RCC 7860 (cell line): ENCODE measurements at places on chromosomes 12 and 14.

- DNase-seq: no peak
Measured at GRCh38 chr12:72053604-72054003, 115.0 kb downstream of the TPH2 start.

GRCh38 chr14:104219731-104220214, 81.4 kb downstream of the KIF26A start:
- no peak for DNase-seq

GRCh38 chr12:45243963-45244362, 28.1 kb downstream of the ANO6 start:
- no peak for DNase-seq

- DNase-seq: no peak
Measured at GRCh38 chr12:118013283-118013682, 3.2 kb upstream of the RFC5 start.

DNA sequence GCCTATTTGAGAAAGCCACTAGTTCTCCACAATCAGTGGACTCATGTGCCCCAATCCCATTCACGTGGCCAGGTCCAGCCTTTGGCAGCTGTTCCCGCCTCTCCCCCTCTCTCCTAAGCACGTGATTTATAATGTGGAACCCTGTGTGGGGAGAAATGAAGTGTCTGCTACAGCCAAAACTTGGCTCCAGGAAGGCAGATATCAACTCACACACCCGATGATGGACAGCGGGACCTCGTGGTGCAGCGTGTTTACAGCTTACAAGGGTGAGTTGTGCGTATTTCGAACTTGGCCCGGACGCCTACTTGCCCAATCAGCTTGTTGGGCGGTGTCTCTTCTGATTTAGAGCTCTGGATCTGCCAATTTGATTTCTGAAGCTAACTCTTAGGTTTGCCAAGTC, 38.1 kb upstream of the FAM181A start:
- no peak for DNase-seq

- DNase-seq: no peak
Measured at GRCh38 chr12:53186745-53187144, 6.0 kb upstream of the CSAD start.

DNA sequence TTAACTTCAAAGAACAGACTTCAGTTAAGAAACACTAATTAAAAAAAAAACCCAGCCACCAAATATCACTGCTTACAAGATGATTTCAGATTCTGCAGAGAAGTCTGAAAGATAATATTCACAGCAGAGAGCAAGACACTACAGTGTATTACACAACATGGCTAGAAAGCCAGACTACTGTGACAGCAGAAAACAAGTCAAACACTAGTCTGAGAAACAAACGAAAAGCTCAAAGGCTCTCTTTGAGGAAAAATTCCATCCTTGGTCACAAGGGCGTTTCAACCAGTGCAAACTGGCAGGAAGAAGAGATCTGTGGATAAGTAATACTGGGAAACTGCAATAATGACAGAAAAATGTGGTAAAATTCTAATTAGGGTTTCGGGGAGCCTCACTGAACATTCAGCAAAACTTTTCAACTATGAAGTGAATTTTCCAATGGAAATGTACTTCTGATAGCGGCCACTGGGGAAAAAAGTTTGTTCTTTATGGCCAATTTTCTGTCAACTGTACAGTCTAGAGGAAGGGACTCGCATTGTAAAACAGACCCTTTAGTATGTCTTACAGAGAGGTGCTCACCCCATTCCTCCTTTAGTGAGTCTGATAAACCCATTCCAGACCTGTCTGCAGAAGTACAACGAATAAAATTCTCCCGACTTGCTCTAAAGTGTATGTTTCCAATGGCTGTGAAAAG, 50.4 kb downstream of the ACADS start:
- no peak for DNase-seq

- no peak for DNase-seq
Measured at GRCh38 chr14:50417853-50418252, 21.2 kb upstream of the CDKL1 start.

- no peak for DNase-seq
Measured at GRCh38 chr14:76352639-76353281, 23.2 kb upstream of the ESRRB start.

- DNase-seq: no peak
Measured at GRCh38 chr12:117063162-117063911, 35.9 kb downstream of the TESC start.

DNA sequence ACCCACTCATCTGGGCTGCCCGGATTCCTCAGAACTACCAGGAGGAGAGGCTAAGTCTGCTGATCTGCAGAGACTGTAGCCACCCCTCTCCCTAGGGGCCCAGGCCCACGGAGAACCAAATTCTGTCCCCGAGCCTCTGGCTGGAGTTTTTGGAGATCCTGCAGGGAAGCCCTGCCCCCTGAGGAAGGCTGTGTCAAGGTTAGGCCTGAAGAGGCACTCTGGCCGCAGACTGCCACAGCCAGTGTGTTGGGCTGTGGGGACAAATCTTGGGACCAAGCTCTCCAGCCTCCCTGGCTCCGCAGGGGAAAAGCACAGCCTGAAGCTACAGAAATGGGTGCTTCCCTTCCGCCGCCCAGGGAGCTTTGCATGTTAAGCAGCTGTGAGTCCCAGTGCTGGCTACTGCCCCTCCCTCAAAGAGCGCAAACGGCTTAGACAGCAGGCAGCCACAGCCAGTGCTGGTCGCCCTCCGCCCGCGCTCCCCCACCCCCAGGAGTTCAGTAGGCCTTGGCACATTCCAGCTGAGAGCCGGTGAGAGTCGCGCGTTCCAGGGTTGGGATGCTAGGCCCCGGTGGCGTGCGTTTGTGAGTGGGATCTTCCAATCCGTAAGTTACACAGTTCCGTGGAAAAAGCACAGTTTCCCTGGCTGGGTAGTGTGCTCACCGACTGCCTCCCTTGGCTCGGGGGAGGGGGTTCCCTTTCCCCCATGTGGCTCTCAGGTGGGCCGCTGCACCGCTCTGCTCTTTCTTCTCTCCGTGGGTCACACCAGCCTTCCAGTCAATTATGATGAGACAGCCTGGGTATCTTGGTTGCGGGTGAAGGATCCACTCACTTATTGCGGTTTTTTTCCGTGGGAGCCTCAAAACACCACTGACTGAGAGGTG, 13.2 kb downstream of the CLEC4E start:
- no peak for DNase-seq

GRCh38 chr14:39547845-39548244, 115.6 kb upstream of the FBXO33 start:
- no peak for DNase-seq

DNA sequence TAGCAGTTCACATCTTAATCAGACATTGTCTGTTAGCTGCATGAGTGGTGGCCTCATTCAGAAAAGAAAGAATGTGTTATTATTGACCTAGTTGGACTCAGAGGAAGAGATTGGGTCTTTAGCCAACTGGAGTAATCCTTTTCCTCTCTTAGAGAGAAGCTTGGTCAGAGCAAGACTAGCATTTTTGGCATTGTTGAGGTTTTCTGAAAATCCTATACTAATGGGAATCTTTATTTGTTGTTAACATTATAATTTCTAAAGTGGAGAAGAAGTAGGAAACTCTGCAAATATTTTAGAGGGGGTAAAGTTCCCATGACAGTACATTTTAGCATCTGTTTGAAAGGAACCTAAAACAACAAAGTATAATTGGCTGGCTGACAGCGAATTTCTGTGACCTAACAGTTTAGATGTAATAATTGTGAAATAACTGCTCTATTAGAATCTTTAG, 9.7 kb downstream of the TOX4 start:
- DNase-seq: no peak

GRCh38 chr14:104254735-104255400, 116.5 kb downstream of the KIF26A start:
- DNase-seq: no peak

GRCh38 chr12:67137256-67137655, 131.9 kb upstream of the CAND1 start:
- DNase-seq: no peak

DNA sequence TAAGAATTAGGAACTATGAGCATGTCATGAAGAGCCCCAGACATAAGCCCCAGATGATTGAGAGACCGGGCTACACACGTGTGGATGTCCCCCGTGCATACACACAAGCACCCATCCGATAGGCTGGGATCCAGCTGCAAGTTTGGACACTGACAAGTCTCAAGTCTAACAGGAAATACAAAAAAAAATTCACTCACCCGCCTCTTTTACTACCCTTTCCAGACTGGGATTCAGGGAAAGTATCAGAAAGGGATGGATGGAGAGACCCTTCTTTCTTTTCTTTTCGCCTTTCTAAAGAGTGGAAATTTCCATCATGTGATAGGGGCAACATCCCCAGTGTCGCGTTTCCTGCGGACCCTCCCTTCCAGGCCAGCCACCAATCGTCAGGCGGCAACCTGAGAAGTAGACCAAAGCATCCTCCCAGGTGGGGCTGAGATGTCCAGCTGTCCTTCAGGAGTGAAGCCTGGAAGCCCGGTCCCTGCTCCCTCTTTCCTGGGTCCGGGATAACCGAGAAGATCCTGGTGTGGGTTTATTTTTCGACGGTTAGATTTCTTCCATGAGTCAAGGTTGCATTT, 6.4 kb upstream of the SLC38A4 start:
- no peak for DNase-seq

- no peak for DNase-seq
Measured at GRCh38 chr12:40263616-40264409, 39.0 kb downstream of the LRRK2 start.

GRCh38 chr14:32404784-32405573, 75.9 kb downstream of the AKAP6 start:
- no peak for DNase-seq

GRCh38 chr14:61889914-61890351, 127.7 kb downstream of the SNAPC1 start:
- DNase-seq: no peak

GRCh38 chr12:32486158-32486557, 86.8 kb downstream of the FGD4 start:
- DNase-seq: no peak

- no peak for DNase-seq
Measured at GRCh38 chr12:12028668-12029402, 41.9 kb upstream of the BCL2L14 start.

GRCh38 chr14:103188810-103189480, 65.7 kb downstream of the TNFAIP2 start:
- no peak for DNase-seq

DNA sequence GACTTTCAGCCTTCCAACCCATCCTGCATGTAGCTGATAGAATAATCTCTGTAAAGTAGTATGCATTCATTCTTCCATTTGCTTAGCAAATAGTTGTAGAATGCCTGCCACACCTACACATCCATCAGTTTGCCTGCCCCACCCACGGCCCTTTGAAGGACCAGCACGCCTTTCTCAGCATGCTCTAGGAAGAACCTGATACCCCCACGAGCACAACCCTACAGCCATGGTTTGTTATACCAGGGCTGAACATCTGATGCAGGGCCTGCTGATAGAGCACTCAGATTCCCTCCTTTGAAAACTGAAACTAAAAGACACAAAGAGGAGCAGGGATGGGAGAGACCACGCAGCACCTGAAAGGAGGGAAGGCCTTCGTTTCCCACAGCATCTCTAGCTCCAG, 205.1 kb downstream of the ANO2 start:
- DNase-seq: no peak

- DNase-seq: no peak
Measured at GRCh38 chr12:13208533-13209435, 12.3 kb downstream of the EMP1 start.

- no peak for DNase-seq
Measured at GRCh38 chr12:73867147-73867546, 670.5 kb upstream of the ATXN7L3B start.

DNA sequence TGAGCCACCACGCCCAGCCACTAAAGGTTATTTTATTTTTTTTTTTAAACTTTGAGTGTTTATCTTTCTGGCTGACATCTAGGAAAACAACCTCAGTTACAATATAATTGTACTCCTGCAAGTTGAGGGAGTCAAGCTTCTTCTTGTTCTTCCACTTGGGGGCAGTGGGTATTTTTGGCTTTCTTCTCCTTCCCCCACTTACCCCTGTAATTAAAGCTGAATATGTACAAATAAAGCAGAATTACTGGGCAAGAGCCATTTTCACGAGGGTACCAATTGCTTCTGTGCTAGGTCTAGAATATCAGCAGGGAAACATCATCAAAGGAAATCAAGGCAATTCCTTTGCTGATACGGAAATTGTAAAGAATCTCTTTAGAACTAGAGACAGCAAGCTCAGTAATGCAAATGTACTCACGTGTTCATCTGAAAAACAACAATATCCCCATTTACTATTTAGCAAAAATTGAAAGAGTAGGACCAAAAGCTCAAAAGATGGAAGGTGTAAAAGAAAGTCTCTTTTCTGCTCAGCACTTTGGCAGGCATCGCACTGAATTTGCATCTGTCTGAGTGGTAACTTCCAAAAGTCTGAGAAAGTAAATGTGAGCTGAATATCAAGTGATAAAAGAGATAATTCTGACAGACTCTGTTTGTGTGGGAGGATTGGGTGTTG, 72.8 kb downstream of the TAOK3 start:
- no peak for DNase-seq

GRCh38 chr12:116537101-116537904, 21.9 kb upstream of the MAP1LC3B2 start:
- DNase-seq: peak; percentile 89

GRCh38 chr14:98101323-98101722, 1170.7 kb downstream of the BCL11B start:
- DNase-seq: no peak

- no peak for DNase-seq
Measured at GRCh38 chr12:66541426-66541825, 137.4 kb downstream of the GRIP1 start.

- DNase-seq: no peak
Measured at GRCh38 chr12:105946493-105946901, 192.3 kb downstream of the NUAK1 start.

- DNase-seq: no peak
Measured at GRCh38 chr14:23445773-23446172, 10.3 kb upstream of the MYH7 start.

DNA sequence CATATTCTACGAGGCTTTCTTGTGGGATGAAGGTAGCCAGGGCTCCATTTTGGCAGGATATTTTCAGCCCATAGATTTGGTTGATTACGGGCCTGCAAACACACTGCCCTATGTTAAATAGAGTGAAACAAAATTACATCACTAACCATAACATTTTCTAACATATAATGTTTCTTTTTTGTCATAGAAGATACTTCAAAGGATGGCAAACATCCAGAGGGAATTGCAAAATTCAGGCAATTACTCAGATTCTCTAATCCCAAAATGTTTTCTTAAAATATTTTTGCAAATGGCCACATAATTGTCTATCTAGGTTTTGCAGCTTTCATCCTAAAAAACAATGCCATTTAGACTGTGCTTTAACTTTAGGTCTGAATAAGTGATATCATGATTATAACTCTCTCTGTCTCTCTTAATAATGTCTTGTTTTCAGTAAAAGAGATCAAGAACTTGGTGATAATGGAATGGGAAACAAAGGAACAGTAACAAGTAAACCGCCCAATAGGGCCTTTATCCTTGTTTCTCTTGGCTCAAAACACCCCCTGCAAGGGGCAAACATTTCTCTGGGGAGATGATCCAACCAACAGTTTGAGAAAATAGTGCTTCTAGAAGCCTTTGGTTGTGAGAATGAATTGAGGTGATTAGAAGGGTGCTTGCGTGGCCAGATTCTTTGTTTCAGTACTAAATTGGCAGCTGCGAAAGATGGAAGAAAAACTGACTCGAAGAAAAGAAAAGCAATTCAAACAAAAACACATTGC, 54.4 kb upstream of the BTG1 start:
- no peak for DNase-seq
